Ureter (tissue), 1 donor: ENCODE measurements at places on chromosomes 3 and 15. TPM values are rescaled to one million over a fixed set of nuclear protein-coding genes. Genes with fewer than 3 reads are reported as not detected.

Gene LACTB
- 12.4 TPM for total RNA-seq

Gene C3orf80
- total RNA-seq = 2.2 TPM

Gene OR5H14
- total RNA-seq = not detected

Gene C3orf49
- not detected for total RNA-seq

Gene ARNT2
- total RNA-seq = 7.2 TPM

Gene CELSR3
- 1.5 TPM for total RNA-seq

Gene SLC22A13
- total RNA-seq = 0.68 TPM

Gene TBC1D2B
- 103 TPM for total RNA-seq

Gene ATP13A4
- total RNA-seq = 2.1 TPM

Gene SEC22C
- 37.2 TPM for total RNA-seq

Gene THBS1
- 154 TPM for total RNA-seq

Gene LRRC31
- total RNA-seq = 0.78 TPM

Gene FHIT
- total RNA-seq = 26.0 TPM

Gene CD276
- 26.9 TPM for total RNA-seq

Gene TF
- 2.1 TPM for total RNA-seq

Gene MED12L
- total RNA-seq = 3.9 TPM

Gene FRMD5
- 0.60 TPM for total RNA-seq

Gene PLSCR5
- total RNA-seq = not detected

Gene PLA2G4E
- total RNA-seq = 0.34 TPM

Gene CP
- total RNA-seq = 12.5 TPM

Gene GABRG3
- total RNA-seq = 1.6 TPM

Gene COL6A5
- total RNA-seq = not detected

Gene PKM
- 1,020 TPM for total RNA-seq

Gene TNFAIP8L3
- 20.6 TPM for total RNA-seq

Gene IL17RD
- 5.4 TPM for total RNA-seq

Gene WDR49
- total RNA-seq = 1.9 TPM

Gene TRIM59
- 7.0 TPM for total RNA-seq

Gene ITIH1
- not detected for total RNA-seq

Gene GABRB3
- total RNA-seq = 8.3 TPM

Gene FRMD4B
- total RNA-seq = 28.6 TPM

Gene GOLGA8K
- 1.9 TPM for total RNA-seq

Gene CHRM5
- total RNA-seq = not detected

Gene MCTP2
- 50.7 TPM for total RNA-seq

Gene P2RY14
- 0.68 TPM for total RNA-seq

Gene VWA5B2
- not detected for total RNA-seq

Gene BCL2A1
- total RNA-seq = 0.83 TPM

Gene TUSC7
- total RNA-seq = not detected

Gene NLGN1
- 10.6 TPM for total RNA-seq

Gene ALDH1A2
- 72.7 TPM for total RNA-seq

Gene ATP2B2
- not detected for total RNA-seq

Gene GHRL
- 0.81 TPM for total RNA-seq

Gene ZNF662
- 45.1 TPM for total RNA-seq

Gene FBXL22
- 13.3 TPM for total RNA-seq

Gene ELL3
- 2.9 TPM for total RNA-seq

Gene ZIC4
- total RNA-seq = not detected

Gene CDHR4
- 0.62 TPM for total RNA-seq

Gene DAPK2
- 9.0 TPM for total RNA-seq

Gene TCF12
- 158 TPM for total RNA-seq

Gene SCG5
- 0.81 TPM for total RNA-seq
